GOT3 (cell line): ENCODE measurements at places on chromosomes 4 and X.

DNA sequence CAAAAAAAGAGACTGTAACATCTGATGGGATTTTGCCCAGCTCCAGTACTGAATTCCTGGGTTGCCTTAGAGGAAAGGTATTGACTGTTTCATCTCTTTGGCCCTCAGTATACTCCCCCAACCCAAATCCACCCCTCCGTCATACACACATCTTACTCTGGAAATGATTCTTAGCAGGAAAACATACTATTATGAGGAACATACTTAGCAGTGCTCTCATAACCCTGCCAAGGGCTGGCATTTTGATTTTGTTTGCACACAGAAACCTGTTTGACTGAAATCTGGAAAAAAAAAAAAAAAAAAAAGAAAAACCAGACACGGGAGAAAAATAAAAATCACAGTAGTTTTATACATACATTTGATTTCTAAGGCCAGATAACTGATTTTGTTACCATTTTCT is 19.4 kb upstream of the AR start:
- no peak for DNase-seq

- no peak for DNase-seq
Observed at GRCh38 chrX:7316280-7316679, 168.3 kb upstream of the PUDP start.

DNA sequence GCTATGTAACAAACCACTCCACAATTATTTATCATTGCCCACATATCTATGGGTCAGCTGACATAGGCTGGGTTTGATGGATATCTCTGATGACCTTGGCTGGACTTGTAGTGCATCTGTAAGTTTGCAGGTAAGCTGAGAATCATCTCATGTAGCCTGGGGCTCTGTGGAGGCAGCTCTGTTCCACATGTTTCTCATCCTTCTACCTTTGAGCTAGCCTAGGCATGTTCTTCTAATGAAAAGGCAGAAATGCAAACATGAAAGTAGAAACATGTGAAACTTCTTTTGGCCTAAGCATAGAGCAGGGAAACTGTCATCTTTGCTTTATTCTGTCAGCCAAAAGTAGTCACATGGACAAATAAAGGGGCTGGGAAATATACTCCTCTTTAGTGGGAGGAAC is 18.2 kb downstream of the MRPL1 start:
- DNase-seq = no peak

GRCh38 chr4:95045429-95045828 is 287.7 kb downstream of the BMPR1B start:
- DNase-seq = no peak

DNA sequence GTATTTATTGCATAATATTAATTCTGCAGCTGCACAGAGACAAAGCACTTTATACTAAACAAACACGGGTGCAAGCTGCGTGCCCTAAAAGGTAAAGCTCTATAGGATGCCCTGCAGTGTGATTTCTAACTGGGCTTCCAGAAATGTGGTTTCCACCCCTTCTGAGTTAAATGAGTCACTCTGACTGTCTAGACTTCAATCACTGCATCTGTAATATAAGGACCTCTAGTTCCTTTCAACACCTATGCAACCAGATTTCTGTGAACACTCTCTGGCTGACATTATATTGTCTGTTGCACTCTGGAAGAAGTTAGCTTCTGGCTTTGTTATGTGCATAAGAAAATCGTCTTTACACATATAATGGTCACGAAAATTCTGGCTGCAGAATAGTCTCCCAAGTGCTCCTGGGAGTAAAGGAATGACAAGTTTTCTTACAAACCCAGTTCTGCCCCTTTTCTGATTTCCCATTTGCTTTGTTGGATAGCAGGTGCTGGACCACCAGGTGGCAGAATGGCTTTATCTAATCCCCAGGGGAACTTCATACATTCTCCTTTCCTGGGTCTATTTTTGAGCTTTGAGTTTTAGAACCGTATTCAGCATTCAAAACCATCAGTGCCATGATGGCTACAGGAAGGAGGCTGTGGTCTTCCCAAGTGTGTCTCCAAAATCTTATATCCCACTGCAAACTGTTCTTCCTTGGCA is 842.2 kb downstream of the STIM2 start:
- DNase-seq = no peak

DNA sequence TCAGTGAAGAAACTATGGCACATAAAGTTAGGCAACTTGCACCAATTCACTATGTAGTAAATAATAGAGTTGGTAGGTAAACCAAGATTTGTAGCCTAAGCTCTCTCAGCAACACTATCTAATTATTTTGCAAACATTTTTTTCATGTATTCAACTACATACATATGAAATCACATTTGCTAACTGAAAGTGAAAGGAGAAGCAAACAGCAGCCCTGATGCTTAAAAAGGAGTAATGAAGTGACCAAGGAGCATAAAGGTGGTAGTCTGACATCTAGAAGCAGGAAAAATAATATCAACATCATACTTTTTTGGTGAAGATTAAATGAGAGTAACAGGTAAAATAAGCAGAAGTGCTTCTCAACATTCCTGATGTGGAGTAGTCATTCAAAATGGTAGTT is 603.7 kb downstream of the GRXCR1 start:
- DNase-seq = no peak

DNA sequence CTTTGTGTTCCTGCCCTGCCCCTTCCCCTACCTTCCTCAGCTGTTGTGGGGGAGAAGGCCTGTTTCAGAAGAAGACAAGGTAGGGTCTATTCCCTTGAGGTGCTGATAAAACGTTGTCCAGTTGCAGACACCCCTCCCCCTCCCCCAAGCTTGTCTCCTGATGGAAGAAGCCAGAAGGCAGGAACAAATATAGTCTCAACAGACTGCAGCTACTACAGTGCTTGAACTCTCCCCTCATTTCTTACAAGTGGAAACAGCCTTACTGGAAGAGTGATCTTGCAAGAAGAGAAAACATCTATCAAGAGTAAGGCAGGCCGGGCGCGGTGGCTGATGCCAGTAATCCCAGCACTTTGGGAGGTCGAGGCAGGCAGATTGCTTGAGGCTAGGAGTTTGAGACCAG is 11.0 kb upstream of the MAP7D3 start:
- DNase-seq = no peak

- no peak for DNase-seq
Observed at GRCh38 chrX:72240976-72241375, 2.1 kb upstream of the ERCC6L start.

DNA sequence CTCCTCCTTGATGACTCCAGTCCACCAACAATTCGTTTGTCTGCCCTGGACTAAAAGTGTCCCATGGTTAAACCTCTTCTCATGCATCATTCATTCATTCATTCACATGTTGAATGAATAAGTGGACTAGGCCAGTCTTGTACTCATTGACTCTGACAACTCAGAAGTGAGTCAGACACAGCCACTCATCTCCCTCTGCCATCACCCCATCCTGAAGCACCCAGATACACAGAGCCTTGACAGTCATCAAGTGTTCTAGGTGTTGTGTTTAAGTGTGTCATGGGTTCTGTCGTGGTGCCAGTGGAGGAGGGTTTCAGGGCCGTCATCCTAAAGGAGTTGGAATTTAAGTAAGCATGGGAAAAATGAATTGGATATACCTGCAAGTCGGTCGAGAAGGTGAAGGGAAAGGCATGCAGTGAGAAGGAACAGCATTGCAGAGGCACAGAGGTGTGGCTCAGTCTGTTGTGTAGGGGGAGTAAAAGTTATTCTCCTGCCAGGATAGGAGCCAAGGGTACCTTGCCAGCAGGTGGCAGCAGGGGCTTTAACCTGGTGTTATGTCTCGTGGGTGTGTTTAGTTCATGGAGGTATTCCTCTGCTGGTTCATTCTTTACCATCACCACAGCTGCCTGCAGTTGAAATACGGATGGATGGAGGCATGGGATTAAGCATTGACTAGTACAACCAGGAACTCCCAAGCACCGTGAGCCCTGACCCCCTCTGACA is 18.3 kb downstream of the MAGED2 start:
- no peak for DNase-seq

DNA sequence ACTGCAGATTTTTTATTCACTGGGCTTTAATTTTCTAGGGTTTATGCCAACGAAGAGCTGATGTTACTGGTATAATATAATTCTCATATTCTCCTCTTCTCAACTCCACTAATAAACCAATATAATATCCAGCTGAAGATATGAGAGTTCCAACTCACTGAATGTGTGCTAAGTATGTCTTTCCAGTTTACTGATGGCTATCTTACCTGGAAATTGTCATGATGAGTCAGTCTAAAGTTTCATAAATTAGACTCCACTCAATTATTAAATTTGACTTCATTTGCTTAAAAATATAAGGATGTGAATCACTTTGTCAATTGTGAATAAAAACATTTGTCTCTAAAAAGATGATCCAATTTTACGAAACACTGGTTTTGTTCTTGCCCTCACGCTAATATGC is 28.4 kb downstream of the STBD1 start:
- DNase-seq = no peak

- no peak for DNase-seq
Observed at GRCh38 chr4:67954890-67955289, 8.4 kb downstream of the TMPRSS11A start.

- DNase-seq = no peak
Observed at GRCh38 chr4:158837527-158838141, 68.8 kb downstream of the FNIP2 start.
